ENCODE measurements at places on chromosomes 2 and 18.

DNA sequence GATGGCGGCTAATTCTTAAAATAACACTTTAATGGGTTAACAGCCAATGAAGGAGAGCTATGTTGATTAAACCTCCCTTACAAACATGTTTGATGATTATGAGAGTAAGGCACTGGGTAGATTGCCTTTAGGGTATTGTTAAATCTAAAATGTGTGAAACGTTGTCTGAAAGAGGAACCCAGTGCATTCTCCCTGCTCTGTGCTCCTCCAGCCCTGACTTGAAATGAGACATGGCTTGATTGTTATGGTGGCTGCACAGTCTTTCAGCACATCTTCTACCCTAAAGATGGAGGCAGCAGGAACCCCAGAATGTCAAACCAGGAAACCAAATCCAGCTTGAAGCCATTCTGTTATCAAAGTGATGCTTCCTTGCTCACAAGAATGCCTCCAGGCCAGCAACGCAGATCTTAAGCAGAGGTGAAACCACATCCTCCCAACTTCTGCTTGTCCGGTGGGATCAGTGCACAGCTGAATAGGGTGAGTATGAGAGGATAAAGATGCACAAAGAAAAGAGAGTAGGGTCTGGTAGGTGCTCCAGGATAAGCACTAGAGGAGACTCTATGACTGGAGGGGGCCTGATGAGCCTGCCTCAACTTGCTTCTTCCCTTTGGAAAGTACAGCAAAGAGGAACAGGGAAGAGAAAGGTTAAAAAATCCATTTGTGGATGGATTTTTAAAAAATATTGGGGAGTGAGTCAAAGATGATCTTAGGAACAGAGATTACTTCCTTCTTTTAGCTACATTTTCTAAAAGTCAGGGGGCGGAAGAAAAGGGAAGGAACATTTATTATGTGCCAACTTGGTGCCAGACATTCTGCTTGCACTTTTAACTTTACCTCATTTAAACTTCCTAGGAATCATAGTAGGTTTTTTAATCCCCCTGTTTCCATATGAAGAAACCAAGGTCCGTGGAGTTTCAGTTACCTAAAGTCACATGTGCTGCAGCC lies 523.0 kb downstream of the TXNL1 start:
- no peak for DNase-seq

- DNase-seq: no peak
Observed at GRCh38 chr2:647691-648231, 29.4 kb downstream of the TMEM18 start.

- no peak for DNase-seq
Observed at GRCh38 chr2:143691121-143691520, 561.9 kb downstream of the ARHGAP15 start.

DNA sequence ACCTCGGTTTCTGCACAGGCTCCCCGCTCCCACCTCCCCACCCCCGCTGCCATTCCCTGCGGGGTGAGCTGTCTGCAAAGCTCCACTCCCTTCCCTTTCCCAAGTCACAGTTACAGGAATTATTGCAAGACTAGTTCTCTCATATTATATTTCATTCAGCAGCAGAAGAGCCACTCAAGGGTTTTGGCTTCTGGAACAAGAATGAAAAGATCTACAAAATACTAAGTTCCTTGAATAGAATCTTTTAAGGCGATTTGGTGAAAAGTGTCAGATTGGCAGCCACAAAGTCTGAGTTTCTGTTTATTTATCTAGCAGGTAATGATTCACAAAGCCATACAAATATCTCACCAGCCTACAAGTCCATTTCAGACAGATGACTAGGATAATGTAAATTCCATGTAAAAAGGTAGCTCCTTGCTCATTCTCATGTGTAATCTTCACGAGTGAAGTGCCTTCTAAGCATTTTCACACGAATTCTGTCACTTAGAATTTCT lies 221.9 kb upstream of the RBBP8 start:
- DNase-seq: no peak

GRCh38 chr2:119367472-119368099 lies 809 bp downstream of the DBI start:
- peak; percentile 1 for DNase-seq

- no peak for DNase-seq
Observed at GRCh38 chr2:981258-981657, 30.6 kb downstream of the SNTG2 start.

GRCh38 chr2:133123904-133124303 lies 444.4 kb downstream of the NCKAP5 start:
- no peak for DNase-seq

GRCh38 chr2:189521699-189522434 lies 58.7 kb downstream of the SLC40A1 start:
- DNase-seq: no peak
